ENCODE measurements at places on chromosomes 1 and 21. TPM values are rescaled to one million over a fixed set of nuclear protein-coding genes. Genes with fewer than 3 reads are reported as not detected.

The KRTAP19-1 gene
- not detected for total RNA-seq

- no peak for DNase-seq
These were observed 2.7 kb downstream of the PDE9A start for GRCh38 chr21:42655796-42656770.

- DNase-seq: no peak
These were observed 46.5 kb downstream of the ZNHIT6 start for GRCh38 chr1:85661767-85662166.

The FAM229A gene
- total RNA-seq: 6.7 TPM

DNA sequence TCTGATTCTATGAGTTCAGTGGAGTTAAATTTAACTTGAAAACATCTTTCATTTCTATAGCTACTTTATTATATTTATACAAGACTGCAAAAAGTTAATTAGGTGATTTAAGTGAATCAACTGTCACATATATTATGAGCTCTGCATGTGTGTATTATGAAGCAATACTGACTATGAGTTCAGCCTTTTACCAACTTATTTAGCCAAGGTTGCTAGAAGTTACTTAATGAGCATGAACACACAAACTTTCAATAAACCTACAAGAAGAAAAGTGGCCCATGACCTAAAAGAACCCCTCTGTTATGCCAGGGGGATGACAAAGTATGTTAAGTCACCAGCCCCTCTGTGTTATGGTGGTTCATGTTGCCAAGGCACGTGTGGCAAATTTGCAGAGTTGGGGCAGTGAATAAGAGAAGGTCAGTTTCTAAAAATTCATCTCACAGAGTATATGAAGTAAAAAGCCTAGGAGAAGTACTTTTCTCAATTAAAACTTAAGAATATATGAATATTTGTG, 86.7 kb upstream of the LYPLAL1 start:
- no peak for DNase-seq

- DNase-seq: no peak
These were observed 86.7 kb upstream of the COL11A1 start for GRCh38 chr1:103194984-103195383.

The SH2D1B gene
- total RNA-seq: not detected

- DNase-seq: no peak
These were observed 28.5 kb downstream of the IL12RB2 start for GRCh38 chr1:67336157-67336556.

DNA sequence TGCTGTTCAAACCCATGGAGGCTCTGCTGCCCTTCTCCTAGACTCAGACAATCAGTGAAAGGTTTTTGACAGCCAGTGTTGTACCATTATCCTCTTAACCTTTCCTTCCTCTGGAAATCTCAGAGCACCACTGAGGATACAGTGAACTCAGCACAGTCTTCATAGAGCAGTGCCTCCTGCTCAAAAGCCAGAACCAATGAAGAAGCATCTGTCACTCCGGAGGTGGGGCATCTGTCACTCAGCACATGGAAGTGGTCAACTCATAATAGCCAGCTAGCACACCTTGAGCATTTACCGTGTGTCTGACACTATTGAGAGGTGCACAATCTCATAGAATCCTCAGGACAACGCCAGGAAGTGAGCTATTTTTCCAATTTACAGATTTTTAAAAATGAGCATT, 62.4 kb downstream of the NMNAT2 start:
- DNase-seq: no peak

GRCh38 chr1:98403963-98404480, 257.5 kb upstream of the SNX7 start:
- DNase-seq: no peak

The HPCAL4 gene
- total RNA-seq: 0.21 TPM

- DNase-seq: no peak
These were observed 684.2 kb downstream of the LTN1 start for GRCh38 chr21:28308516-28308915.

DNA sequence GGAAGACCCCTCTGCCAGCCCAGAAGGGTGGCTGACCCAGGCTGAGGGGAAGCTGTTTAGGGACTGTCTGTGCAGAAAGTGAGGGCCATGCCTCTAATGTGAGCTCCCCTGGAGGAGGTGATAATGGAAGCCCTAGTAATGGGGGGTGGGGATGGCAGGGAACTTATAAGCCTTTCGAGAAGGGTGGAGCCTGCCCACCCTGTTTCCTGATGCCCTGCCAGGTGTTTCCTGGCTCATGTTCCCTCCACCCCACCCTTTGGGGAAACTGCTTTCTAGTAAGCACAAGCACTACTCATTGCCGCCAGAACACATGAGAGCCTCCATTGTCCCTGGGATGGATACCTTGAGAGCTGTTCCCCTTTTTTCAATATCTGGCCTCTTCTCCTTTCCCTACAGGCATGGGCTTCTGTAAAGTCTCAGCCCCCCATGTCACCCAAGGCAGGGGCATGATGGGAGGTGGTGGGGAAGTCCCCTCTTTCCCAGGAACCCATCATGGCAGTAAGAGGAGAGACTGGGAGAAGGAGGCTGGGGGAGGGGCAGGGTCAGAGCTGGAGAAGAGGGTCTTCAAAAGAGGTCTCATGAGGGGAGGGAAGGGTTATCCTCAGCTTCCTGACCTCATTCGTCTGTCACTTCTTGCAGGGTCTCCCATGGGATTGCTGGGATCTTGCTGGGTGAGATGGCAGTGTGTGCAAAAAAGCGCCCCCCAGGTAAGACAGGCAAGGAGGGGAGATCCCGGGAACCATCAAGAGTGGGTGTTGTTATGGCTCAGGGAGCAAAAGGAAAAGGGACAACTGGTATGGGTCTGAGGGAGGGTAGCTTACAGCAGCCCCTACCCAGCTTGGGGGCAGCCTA, 2.4 kb downstream of the ATP8B2 start:
- no peak for DNase-seq

- no peak for DNase-seq
These were observed 5.2 kb downstream of the TTLL10 start for GRCh38 chr1:1178794-1179331.

GRCh38 chr1:180863158-180863775, 49.4 kb upstream of the KIAA1614 start:
- peak; percentile 47 for DNase-seq

The GPR52 gene
- 0.87 TPM for total RNA-seq

DNA sequence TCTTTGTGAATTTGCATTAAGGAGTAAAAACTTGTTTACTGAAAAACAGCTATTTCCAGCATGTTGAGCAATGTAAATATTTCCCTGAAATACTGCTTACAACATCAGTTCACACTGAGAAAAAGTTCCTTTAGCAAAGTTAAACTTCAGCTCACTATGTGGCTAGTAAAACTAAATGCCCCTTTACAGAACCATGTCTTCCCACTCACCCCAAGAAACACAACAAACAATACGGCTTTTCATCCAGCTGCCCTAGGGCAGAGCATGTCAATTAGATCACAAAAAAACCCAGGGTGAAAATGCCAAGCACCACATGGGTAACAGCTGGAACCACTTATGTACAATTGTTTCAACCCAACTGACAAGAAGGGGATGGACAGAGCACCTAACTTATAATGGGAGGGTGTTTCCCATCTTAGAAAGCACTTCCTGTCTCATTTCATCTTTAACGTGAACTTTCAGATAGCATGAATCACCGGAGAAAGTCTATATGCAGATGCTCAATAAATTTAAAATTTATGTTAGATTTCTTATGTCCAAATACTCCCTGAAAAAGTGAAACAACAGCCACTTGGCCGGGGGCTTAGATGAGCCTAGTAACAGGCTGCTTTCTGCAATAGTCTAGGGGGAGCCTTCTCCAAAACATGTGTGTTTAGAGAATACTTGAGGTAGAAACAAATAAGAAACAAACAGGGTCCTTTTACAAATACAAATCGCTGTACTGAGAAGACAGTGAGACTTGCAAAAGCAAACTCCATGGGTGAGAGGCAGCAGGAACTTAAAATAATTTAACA, 6.6 kb downstream of the NID1 start:
- DNase-seq: no peak

DNA sequence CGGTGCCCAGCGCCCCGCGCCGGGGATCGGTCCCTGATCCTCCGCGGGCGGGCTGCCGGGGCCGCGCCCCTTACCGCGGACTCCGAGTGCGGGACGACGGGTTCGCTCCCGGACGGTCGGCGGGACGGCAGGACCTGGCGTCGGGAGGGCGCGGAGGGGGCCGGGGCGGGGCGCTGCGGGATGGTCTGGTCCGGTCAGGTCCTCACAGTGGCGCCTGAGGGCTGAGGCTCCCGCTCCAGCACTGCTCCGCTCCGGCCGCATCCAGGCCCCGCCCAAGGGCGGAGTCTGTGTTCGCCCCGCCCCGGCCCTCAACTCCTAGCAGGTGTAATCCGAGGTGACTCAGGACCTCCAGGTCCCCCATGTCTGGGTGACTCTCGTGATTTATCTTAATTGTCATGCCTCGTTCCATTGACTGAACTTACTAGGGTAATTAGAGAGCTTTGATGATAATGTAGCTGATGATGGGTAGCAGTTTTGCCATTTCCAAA, at the start of gene RAB3B:
TSS of gene RAB3B (minus strand) at position 223 of the 488 bp plus-strand sequence. CDS start 13,583 bp downstream, outside the sequence.
- no peak for DNase-seq

DNA sequence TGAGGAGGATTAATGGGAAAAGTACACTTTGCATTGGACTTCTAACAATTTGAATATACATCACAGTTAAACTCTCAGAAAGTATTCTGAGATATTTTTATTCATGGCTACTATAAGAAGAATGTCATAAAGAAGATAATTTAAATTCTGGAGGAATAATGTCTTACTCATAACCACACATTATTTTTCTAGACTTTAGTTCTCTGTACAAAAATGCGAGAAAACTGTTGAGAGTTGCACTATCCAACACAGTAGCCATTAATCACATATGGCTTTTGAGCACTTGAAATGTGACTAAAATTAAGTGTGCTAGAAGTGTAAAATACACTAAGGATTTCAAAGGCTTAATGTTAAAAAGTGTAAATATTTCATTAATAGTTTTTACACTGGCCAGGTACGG, 53.8 kb downstream of the CRB1 start:
- no peak for DNase-seq

GRCh38 chr1:42999308-42999707, 40.6 kb upstream of the SLC2A1 start:
- DNase-seq: no peak

DNA sequence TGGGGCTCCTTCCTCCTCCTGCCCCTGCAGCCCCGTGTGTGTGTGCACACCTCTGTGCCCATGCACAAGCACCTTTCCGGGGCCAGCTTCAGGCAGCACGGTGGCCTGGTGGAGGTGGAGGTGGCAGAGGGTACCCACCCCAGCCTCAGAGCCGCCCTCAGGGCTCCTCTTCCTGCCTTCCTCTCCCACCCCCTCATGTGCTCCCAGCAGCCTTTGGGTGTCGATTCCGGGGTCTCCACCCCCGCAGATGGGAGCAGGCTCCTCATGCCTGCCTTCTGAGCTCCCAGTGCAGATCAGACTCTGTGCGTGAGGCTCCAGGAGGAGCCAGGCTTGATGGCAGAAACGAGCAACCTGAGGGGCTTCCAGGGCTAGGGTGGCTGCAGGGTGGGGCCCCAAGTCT, 29.2 kb upstream of the PLCH2 start:
- DNase-seq: no peak

GRCh38 chr1:222829868-222830267, 15.0 kb downstream of the DISP1 start:
- DNase-seq: no peak

The GJA9 gene
- total RNA-seq: 0.10 TPM

DNA sequence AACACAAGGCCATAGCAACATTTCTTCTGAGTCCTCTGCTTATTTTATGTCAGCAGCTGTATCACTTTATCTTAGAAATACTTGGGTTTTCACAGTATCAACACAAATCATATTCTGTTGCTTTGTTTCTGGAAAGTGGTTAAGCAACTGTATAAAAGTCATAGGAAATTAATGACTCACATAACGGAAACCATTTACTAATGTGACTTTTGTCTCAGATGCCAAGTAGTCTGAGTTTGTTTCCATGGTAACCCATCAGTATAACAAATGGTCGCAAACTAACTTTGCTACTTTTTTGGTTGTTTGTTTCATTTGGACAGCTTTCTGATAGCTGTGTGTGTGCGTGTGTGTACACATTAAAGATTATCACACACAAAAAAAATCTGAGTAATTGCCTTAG, 31.1 kb downstream of the EEIG2 start:
- DNase-seq: no peak

- DNase-seq: no peak
These were observed 126.6 kb upstream of the COA6 start for GRCh38 chr1:234246638-234247116.

- peak; percentile 13 for DNase-seq
These were observed 117.7 kb downstream of the CTH start for GRCh38 chr1:70528590-70529333.

- no peak for DNase-seq
These were observed 34.4 kb downstream of the C21orf91 start for GRCh38 chr21:17784604-17785402.

DNA sequence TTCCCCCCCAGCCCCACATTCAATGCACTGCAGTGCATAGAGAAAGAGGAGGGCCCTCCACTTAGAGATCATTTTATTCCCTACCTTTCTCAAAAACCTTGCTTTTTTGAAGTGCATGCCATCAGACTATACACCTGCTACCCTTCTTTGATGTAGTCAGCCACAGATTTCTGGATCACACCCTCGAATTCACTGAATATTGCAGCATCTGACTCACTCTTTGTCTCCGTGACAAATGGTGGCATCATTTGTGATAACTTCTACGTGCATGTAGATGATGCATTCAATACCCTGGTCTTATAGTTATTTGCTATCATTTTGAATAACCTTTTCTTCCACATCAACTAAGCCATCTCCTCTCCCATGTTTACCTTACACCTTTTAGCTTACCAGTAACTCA, 310.3 kb upstream of the SGIP1 start:
- DNase-seq: no peak

The CDK18 gene
- total RNA-seq: 7.0 TPM

GRCh38 chr1:101797722-101798121, 199.0 kb downstream of the OLFM3 start:
- no peak for DNase-seq

- no peak for DNase-seq
These were observed 64.3 kb downstream of the HMCN1 start for GRCh38 chr1:185798505-185798904.

GRCh38 chr1:206971029-206971655, 882 bp upstream of the FCAMR start:
- DNase-seq: no peak

GRCh38 chr1:18373882-18374493, 106.7 kb upstream of the KLHDC7A start:
- no peak for DNase-seq

- no peak for DNase-seq
These were observed 835 bp downstream of the CCDC30 start for GRCh38 chr1:42463921-42464320.
